HT-29 (cell line): ENCODE measurements at places on chromosomes 3 and 15. TPM values are rescaled to one million over a fixed set of nuclear protein-coding genes. Genes with fewer than 3 reads are reported as not detected.

- DNase-seq = no peak
Observed at GRCh38 chr3:128544190-128544589, 51.2 kb upstream of the GATA2 start.

- no peak for DNase-seq
Observed at GRCh38 chr3:44248152-44248551, 6.5 kb downstream of the TOPAZ1 start.

ADAMTS7 gene
- total RNA-seq = 0.50 and 0.69 TPM in 2 replicates

CHRNB4 gene
- 0.03 TPM in 1 of 2 replicates, not detected in the other for total RNA-seq

PYGO1 gene
- total RNA-seq = not detected in 2 replicates

NEK10 gene
- total RNA-seq = 0.44 and 2.8 TPM in 2 replicates

ALDH1A3 gene
- 12.3 and 21.0 TPM in 2 replicates for total RNA-seq
